Right atrium auricular region (tissue), 2 donors: ENCODE measurements at places on chromosomes 12 and 14. TPM values are rescaled to one million over a fixed set of nuclear protein-coding genes. Genes with fewer than 3 reads are reported as not detected.

GRCh38 chr12:123427036-123427769 lies 9.3 kb downstream of the RILPL2 start:
- DNase-seq = no peak

- no peak for DNase-seq
Measured at GRCh38 chr14:89288114-89288513, 128.9 kb downstream of the FOXN3 start.

- no peak for DNase-seq
Measured at GRCh38 chr14:105503935-105504692, 13.1 kb downstream of the TEDC1 start.

DNA sequence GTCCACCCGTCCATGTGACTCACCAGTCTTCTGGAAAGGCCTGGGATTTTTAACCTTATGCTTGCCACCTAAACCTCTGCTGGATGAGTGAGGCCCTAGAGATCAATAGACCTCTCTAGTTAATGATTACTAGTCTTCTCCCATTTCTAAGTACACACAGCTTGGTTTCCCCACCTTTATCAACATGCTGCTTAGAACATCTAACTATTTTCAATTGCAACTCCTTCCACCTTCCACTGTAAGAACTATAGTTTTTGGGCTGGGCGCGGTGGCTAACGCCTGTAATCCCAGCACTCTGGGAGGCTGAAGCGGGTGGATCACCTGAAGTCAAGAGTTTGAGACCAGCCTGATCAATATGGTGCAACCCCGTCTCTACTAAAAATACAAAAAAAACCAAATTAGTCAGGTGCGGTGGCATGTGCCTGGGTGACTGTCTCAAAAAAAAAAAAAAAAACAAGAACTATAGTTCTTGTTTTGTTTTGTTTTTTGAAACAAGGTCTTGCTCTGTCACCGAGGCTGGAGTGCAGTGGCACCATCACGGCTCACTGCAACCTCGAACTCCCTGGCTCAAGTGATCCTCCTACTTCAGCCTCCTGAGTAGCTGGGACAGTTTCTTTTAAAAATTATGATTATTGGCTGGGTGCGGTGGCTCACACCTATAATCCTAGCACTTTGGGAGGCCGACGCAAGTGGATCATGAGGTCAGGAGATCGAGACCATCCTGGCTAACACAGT lies 18.7 kb upstream of the MDM2 start:
- no peak for DNase-seq

GRCh38 chr12:92389466-92389865 lies 243.8 kb upstream of the BTG1 start:
- DNase-seq = no peak

GRCh38 chr12:77979597-77980250 lies 149.0 kb downstream of the NAV3 start:
- no peak for DNase-seq

GRCh38 chr12:8678661-8679111 lies 16.1 kb upstream of the MFAP5 start:
- no peak for DNase-seq

GRCh38 chr12:62776997-62777396 lies 158.0 kb downstream of the PPM1H start:
- no peak for DNase-seq

- DNase-seq = no peak
Measured at GRCh38 chr12:29653286-29653685, 130.5 kb downstream of the TMTC1 start.

- DNase-seq = peak; percentile 70
Measured at GRCh38 chr12:104702565-104703139, 245.9 kb downstream of the CHST11 start.

The MYRFL gene
- total RNA-seq = not detected

GRCh38 chr14:99391671-99392070 lies 89.0 kb downstream of the SETD3 start:
- no peak for DNase-seq

The CEP170B gene
- total RNA-seq = 7.9 TPM

- DNase-seq = no peak
Measured at GRCh38 chr12:67595365-67595764, 53.2 kb upstream of the DYRK2 start.

DNA sequence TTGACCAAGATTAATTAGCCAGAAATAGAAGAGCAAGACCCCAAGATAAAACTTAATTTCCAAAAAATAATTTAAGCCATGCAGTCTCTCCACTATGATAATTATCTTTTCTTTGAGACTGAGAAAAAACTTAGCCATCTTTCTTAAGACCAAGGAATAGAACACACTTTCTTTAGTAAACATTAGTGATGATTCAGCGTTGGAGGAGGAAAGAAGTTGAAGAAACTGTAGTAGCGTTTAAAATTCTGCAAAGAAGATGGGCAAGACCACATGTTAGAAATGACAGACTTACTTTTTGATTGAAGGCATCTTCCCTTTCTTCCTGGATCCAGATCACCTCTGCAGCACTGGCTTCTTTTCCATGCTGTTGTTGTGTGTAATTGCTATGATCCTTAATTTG lies 124.8 kb upstream of the RASSF8 start:
- DNase-seq = no peak

GRCh38 chr12:70648831-70649230 lies 11.6 kb upstream of the PTPRB start:
- no peak for DNase-seq

- no peak for DNase-seq
Measured at GRCh38 chr14:58607131-58607951, 30.4 kb upstream of the DACT1 start.

The C12orf42 gene
- not detected for total RNA-seq

The CD163L1 gene
- total RNA-seq = 0.37 TPM

The TULP3 gene
- 17.0 TPM for total RNA-seq

The TAS2R42 gene
- not detected for total RNA-seq

- no peak for DNase-seq
Measured at GRCh38 chr12:99619389-99620158, 28.0 kb upstream of the GARIN6 start.

DNA sequence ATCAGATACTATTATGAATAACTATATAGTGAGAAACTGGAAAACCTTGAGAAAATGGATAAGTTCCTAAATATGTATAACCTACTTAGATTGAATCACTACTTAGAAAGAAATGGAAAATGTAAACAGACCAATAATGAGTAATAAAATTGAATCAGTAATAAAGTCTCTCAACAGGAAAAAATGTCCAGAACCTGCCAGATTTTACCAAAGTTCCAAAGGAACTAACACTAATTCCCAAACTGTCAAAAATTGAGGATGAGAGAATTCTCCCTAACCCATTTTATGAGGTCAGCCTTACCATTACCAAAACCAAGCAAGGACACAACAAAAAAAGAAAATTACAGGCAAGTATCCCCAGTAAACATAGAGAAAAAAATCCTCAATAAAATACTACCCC lies 272.0 kb downstream of the RPAP3 start:
- DNase-seq = no peak

The MFAP5 gene
- 104 TPM for total RNA-seq

The OTX2 gene
- total RNA-seq = not detected

GRCh38 chr12:91059211-91059610 lies 1.4 kb upstream of the KERA start:
- no peak for DNase-seq

GRCh38 chr12:104827587-104827986 lies 130.5 kb downstream of the SLC41A2 start:
- DNase-seq = no peak

GRCh38 chr14:22664261-22664660 lies 20.1 kb upstream of the OR6J1 start:
- no peak for DNase-seq

- DNase-seq = no peak
Measured at GRCh38 chr14:91159906-91160305, 46.0 kb downstream of the DGLUCY start.
